ENCODE measurements at places on chromosomes 3 and 15.

DNA sequence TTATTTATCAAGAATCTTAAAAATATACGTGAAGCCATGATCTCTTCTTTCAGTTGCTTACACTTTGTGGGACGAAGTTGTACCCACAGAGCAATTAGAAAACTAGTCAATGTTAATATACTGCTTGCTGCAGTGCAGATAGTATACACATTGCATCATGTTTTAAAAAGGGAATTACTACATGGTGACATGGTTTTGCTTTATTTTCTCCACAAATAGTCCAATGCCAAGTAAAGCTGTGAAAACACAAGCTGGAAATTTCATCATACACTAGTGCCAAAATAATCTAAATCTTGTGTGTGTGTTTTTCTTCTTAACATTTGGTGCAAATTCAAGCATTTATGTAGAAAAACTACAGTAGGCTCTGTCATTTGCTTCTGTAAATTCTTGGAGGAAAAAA, 233.0 kb downstream of the EPHA3 start:
- DNase-seq: no peak

DNA sequence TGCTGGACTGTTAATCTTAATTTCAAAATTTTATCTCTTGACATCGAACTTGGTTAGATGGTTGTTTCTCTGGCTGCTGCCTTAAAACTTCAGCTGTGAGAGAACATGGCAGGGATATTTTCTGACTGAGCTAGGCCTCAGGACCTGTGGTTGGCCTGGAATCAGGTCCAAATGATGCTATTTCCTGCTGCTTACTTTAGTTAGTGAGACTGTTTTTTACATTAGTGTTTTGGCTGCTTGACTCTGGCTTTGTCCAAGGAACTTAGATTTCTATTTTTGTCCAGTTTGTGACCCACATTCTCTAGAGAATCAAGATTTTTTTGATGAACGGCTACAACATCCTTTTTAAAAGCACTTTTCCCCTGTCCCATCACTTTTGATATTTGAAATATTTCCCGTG, 497.9 kb upstream of the SGO1 start:
- no peak for DNase-seq

GRCh38 chr3:168545591-168545990, 449.9 kb upstream of the GOLIM4 start:
- DNase-seq: no peak

GRCh38 chr15:71562251-71562650, 248.1 kb upstream of the NR2E3 start:
- no peak for DNase-seq

DNA sequence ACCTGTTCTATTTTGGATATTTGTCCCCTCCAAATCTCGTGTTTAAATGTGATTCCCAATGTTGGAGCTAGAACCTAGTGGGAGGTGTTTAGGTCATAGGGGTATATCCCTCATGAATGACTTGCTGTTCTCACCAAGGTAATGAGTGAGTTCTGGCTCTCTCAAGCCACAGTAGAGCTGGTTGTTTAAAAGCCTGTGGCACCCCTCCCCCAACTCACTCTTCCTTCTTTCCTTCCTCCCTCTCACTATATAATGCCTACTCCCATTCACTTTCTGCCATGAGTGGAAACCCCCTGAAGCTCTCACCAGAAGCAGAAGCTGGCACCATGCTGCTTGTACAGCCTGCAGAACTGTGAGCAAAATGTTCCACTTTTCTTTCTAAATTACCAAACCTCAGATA, 341.1 kb downstream of the SI start:
- DNase-seq: no peak
